ENCODE measurements at places on chromosomes 1 and 21.

GRCh38 chr1:101964708-101965107 lies 32.0 kb downstream of the OLFM3 start:
- DNase-seq, result no peak

GRCh38 chr1:225879521-225880221 lies 2.5 kb downstream of the TMEM63A start:
- peak; percentile 47 for DNase-seq

DNA sequence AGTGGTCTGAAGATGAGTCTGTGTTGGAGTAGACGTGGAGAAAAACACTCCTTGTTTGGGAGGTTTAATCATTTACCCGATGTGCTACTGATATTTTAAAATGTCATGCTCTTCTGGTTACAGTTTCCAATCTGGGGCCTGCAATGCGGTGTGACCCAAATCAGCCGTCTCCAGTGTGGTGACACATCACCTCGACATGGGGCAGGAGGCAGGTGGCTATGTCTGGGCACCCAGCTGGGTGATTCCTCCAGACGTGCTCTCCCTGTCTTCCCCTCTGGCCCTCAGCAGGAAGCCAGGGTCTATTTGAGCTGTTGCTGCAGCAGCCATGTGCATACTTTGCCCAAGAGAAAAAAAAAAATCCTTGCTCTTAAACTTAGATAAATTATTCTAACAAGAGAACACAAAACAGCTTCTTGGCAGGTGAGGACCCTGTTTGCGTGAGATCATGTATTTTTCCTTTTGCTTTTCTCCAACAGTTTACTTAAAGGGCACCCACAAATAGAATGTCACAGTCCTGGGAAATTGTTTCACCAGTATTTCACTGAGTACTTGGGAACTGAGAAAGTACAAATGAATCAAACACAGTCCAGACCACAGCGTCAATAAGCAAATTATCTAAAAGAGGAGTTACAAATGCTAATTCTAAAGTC lies 38.9 kb upstream of the MAP10 start:
- DNase-seq, result no peak

DNA sequence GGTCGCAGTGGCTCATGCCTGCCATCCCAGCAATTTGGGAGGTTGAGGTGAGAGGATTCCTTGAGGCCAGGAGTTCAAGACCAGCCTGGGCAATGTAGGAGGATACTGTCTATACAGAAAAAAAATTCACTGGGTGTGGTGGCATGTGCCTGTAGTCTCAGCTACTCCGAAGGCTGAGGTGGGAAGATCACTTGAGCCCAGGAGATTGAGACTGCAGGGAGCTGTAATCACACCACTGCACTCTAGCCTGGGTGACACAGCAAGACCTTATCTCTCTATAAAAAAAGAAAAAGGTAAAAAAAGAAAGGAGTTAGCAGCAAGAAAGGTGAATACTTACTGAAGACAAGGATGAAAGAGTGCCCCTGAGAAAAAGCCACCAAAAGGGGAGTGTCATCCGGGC lies 23.7 kb upstream of the BCL10 start:
- no peak for DNase-seq

GRCh38 chr1:178019622-178020021 lies 49.8 kb upstream of the SEC16B start:
- DNase-seq, result no peak

DNA sequence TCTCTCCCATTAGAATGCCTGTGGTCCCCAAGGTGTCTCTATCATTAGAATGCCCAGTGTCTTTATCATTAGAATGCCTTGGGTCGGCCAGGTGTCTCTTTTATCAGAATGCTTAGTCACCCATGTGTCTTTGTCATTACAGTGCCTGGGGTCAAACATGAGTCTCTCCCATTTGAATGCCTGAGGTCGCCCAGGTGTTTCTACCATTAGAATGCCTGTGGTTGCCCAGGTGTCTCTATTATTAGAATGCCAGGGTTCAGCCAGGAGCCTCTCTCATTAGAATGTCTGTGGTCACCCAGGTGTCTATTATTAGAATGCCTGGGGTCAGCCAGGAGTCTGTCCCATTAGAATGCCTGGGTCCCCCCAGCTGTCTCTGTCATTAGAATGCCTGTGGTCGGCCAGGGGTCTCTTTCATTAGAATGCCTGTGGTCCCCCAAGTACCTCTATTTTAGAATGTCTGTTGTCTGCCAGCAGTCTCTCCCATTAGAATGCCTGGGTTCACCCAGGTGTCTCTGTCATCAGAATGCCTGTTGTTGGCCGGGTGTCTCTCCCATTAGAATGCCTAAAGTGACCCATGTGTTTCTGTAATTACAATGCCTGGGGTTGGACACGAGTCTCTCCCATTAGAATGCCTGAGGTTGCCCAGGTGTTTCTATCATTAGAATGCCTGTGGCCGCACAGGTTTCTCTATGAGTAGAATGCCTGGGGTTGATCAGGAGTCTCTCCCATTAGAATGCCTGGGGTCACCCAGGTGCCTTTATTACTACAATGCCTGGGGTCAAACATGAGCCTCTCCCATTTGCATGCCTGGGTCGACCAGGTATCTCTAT lies 57.1 kb downstream of the RNF187 start:
- DNase-seq, result no peak

GRCh38 chr1:233394860-233395717 lies 67.6 kb downstream of the MAP3K21 start:
- no peak for DNase-seq

GRCh38 chr1:236394879-236395229 lies 768 bp downstream of the EDARADD start:
- DNase-seq, result no peak

- DNase-seq, result no peak
Measured at GRCh38 chr1:233361876-233362275, 34.4 kb downstream of the MAP3K21 start.

DNA sequence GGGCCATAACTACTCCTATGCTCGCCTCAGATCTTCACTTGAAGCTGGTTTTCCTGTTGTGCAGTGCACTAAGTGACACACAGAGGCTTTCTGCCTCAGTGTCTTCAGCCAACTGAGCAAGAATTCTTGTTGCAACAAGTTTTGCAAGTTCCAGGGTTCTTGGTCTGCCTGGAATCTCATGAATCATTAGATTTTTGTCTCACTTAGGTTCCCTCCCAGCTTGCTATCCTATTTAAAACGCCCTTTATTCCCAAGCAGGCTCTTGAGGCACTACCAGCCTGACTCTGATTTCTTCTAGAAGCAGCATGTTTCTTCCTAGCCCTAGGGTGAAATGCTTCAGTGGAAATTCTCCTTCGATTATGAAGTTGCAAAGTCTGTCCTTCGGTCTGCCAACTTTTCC lies 158.8 kb downstream of the C1orf21 start:
- DNase-seq, result no peak

GRCh38 chr1:151893176-151893924 lies 16.0 kb downstream of the THEM4 start:
- no peak for DNase-seq

- no peak for DNase-seq
Measured at GRCh38 chr1:26585471-26585870, 55.9 kb downstream of the RPS6KA1 start.

- no peak for DNase-seq
Measured at GRCh38 chr1:198939286-198939685, 300.4 kb downstream of the PTPRC start.

DNA sequence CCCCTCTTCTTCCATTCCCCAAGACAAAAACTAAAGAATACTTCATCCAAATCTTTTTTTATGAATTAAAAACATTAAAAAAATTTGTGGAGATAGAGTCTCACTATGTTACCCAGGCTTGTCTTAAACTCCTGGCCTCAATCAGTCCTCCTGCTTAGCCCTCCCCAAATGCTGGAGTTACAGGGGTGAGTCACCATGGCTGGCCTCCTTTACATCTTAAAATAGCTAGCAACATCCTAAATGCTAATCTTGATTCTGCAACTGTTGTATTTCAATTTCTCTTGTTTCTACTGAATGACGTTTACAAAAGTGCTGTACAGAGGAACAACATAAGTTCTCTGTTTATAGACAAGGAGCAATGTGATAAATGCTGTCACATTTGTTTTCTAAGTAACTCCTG lies 483.5 kb downstream of the ADGRL2 start:
- DNase-seq, result no peak

DNA sequence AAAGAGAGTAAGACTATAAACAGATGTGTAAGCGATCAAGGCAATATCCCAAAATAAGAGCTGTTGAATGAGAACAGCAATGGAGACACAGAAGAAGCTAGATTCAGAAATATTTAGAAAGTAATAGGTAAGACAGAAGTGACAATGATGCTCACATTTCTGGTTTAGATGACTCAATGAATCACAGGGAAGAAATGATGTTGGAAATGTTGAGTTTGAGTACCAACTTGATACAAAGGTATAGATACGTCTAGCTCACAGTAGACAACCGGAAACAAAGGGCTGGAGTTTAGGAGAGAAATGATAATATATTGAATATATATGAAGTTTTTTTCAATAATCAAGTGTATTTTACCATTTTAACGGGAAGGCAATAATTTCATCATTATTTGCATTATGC lies 6.5 kb downstream of the GATAD2B start:
- DNase-seq, result no peak

- no peak for DNase-seq
Measured at GRCh38 chr1:24048205-24048869, 63.6 kb downstream of the MYOM3 start.

DNA sequence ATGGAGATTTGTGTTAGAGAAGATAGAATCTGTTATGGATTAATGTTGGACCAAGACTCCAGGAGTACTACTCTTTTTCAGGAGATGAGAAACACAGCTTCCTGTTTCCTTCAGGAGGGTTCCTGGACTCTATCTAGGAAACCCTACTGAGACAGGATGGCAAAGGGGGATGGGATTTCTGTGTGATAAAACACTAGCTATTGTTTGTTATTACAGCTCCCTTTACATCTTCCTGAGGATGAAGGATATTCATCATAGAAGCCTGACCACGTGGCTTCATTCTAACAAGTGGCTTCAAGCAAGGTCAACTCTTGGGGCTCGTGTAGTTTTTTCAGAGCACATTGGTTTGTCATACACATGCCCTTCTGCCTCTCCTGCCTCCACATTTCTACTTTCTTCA lies 33.3 kb downstream of the RGL1 start:
- DNase-seq, result no peak

DNA sequence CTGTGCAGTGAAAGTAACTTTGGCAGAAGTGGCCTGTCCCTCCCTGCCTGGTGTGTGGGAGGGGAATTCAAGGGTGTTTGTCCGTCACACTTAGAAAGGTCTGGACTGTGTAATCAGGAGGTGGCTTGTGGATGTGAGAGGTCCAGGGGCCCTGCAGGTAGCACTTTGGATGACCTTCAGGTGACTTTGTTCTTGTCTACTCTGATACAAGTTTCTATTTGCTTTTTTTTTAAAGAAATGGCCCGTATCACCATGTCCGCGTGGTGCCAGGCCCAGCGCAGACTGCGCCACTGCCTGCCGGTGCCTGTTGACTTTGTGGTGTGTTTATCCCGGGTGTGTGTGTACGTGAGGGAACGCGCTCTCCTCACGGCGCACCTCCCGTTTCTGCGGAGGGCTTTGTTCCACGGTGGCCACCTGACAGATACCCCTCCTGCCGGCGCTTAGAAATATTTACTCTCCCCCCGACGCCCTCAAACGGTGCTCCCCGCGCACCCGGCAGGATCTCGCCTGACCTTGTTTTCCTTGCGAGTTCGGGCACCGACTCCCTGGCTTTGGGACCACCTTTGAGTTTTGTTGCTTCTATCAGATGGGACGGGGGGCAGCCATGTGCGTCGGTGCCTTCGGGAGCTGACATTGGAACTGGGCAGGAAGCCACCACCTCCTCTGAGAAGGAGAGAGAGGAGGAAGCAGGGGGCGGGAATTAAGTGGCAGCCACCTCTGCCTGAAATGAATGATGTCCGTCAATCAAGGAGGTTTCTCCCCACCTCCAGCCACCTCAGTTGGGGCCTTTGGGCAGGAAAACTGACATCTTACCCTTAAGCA lies 119.4 kb downstream of the PRDM16 start:
- DNase-seq, result no peak

GRCh38 chr1:6208723-6209660 lies 3.1 kb downstream of the RNF207 start:
- DNase-seq, result no peak

DNA sequence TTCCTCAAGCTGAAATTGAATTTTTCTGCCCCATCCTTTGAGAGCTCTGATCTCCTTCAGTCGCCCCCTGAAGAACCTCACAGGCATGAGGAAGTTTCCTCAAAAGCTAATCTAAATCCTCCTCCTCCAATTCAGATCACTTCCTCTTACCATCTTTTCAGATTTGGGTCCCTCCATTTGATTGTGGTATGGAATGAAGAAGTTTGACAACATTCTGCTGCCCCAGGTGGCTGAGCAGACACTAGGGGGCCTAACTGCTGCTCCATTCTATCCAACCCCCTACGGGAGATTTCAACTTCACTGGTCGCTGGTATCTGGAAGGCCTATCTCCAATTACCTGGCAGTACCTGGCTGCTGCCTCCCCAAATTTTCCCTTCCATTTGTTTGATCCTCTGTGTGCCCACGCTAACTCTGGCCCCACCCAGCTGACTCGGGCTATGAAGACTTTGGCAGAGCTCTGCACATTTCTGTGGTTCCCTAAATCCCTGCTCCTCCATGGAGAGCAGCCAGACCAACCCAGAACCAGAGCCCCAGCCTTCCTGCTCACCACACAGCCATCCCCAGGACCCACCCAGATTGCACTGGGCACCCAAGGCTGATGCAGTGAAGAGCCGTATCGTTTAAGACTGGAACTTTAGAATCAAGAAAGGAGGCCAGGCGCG lies 7.8 kb downstream of the IRF6 start:
- no peak for DNase-seq

DNA sequence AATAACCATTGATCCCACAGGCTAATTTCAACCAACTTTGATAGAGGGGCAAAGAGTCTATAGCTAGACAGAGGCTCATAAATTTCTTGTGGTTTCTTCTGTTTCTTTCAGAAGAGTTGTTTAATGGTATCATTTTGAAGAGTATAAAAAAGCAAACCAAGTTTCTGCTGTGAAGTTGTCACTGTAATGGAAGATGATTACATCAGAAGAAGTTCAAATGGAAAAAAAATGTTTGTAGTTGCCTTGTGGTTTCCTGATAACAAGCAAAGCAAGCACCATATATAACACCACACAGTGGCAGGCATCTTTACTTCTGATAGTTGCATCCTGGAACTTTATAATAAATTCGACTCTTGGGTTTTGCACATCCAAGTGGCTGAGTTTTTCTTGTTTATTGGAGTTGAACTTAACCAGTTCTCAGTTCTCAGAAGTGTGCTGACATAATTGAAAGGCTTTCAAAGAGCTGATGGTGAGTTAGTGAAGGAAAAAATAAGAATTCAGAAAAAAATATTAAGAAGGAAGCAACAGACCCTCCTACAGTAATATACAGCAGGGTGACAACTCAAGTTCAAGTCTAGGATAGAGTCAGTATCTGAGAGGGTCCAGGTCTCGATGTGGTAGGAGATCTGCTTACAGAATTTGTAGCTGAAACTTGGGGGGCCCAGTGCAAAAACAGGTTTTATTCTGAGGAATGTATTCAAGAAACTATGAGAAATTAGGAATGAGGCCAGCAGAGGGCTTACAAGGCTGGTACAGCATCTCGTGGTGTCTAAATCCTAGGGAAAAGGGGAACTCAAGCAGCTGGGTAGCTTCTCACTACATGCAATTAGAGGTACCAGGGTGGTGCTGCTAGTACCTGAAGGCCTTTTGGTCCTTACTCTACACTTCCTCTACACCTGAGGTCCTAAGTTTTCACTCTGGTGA lies 123.5 kb downstream of the CRB1 start:
- DNase-seq, result no peak
